ENCODE measurements at places on chromosomes 2 and 18. TPM values are rescaled to one million over a fixed set of nuclear protein-coding genes. Genes with fewer than 3 reads are reported as not detected.

- DNase-seq = peak; percentile 11
These were observed 42.3 kb upstream of the SH3RF3 start for GRCh38 chr2:109086743-109087020.

- peak; percentile 57 for DNase-seq
These were observed 104.2 kb downstream of the SH3BP4 start for GRCh38 chr2:235055891-235056516.

DNA sequence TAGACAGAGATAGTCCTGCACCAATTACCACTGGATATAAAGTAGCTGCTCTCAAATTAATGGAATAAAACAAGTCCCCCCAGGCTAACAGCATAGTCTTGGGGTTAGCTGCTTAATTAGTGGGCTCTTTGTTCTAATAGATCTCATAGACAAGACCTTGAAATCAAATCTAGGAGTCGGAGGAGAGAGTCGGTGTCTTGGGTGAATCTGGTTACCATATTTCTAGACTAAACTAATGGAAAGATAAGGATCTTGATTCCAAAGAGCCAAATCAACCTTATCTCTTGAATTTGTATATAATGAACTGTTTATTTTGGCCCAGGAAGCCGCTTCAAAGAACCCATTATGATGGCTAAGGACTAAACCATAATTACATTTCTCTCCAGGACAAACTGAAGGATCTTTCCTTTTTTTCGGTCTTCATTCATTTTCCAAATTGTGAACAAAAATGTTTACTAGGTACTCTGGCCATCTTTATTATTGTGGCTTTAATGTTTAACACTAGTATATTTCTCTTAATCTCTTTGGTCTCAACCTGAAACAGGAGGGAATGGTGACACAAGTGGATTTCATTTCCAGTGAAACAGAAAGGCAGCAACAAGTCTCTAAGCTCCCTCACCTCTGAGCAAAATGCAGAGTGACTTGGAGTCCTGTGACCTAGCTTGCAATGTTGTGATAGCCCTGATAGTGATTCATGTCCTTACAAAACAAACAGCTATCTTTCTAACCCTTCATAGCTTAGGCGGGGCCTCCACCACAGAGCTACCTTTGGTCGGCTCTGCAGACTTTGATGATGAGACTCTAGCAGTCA, 137.9 kb upstream of the PARD3B start:
- DNase-seq = no peak

DNA sequence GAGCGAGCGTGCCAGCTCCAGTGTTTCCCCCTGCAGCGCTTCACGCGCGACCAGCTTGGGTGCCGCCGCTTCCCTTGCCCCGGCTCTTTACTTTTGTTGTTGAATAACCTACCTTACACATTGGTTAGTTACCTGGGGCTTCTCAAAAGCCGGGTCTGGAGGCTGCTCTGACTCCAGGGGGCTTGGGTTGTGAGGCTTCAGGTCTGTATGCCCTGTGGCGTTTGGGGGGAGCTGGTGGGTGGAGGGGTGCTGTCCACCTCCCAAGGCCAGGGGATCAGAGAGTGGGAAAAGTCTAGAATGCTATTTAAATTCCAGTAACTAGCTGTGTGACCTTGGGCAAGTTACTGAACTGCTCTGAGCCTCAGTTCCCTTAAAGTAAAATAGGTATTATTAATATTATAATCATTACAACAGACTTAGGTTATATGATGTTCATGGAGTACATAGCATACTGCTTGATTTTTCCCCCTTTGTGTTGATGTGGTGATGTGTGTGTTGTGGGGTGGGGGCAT, 770 bp downstream of the LYPD6B start:
- DNase-seq = no peak

DNA sequence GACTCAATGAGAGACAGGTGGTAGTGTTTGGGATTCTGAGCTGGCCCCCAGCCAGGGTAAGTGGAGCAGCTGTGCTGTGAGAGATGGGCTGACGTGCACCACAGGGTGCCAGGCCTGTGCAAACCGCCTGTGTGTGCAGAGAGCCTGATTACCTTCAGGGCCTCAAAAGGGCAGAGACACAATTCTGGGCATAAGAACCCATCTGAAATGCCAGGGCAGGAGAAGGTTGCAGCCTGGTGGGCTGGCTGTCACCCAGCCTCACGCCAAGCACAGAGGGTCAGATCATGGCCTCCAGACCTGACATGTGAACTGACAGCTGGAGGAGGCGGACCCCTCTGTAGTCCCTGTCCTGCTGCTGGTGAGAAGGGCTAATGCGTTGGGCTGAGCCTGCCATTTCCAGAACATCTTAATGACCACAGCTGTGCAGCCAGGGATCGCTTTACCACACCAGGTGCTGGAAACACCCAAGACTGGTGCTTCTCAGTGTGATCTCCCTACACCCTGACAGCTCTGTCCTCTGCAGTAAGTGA, 100.9 kb downstream of the ARL4C start:
- no peak for DNase-seq

DNA sequence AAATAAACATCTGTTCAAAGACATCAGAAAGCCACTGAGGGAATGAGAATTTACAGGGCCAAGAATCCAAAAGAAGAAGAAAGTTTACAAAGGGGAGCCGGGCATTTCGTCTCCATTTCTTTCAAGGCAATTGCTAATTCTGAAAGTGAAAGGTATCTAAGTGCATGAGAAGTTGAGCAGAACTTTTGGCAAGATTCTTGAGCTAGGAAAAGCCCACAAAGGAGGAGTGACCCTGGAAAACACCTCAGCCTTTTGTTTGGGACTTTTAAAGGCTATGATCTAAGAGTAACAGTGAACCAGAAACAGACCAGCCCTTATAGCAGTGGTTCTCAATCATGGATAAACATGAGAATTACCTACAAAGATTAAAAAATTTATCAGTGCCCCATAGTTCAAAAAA, 87.4 kb downstream of the MDH1 start:
- DNase-seq = no peak

DNA sequence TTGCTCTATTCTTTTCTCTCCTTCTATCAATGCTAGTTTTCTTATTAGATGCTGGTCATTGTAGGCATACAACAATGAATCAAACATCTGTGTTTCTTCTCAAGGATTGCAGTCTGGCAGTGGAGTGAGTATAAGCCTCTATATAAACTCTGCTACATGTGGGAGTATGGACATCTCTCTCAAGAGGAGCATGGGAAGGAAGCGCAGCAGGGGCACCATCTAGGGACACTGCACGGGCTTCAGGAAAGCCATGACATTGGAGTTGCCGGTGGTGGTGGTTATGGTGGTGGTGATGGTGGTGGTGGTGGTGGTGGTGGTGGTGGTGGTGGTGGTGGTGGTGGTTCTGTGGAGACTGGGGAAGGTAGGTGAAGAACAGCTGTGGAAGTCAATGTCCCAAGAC, 462.6 kb downstream of the RNF144A start:
- no peak for DNase-seq

DNA sequence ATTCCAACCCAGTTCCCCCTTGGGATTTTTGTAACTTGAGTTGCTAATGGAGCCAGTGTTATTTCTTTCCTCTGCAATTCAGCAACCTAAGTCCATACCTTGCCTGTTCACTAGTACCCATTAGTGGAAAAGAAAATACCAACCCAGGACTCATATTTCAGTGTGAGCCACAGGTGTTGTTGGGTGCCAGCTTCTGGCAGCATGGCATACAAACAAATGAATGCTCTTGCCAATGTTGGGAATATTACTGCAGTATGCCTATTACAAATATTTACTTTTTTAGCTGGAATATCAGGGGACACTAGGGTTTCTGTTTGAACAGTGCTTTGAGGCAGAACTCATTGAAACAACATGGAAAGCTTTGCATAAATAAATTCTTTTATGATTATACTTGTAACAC, 130.2 kb downstream of the NCKAP5 start:
- DNase-seq = no peak

DNA sequence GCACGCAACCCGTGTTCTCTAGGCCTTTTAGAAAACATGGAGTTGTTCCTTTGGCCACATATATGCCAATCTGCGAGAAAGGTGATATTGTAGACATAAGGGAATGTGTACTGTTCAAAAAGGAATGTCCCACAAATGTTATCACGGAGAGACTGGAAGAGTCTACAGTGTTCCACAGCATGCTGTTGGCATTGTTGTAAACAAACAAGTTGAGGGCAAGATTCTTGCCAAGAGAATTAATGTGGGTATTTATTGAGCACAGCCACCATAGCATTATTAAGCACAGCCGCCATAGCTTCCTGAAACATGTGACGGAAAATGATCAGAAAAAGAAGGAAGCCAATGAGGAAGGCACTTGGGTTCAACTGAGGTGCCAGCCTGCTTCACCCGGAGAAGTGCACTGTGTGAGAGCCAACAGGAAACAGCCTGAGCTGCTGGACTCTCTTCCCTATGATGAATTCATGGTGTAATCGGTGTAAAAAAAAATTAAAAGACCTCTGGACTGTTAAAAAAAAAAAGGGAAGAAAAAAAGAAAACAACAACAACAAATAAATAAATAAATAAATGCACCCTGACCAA, 29.0 kb upstream of the REL start:
- DNase-seq = no peak

DNA sequence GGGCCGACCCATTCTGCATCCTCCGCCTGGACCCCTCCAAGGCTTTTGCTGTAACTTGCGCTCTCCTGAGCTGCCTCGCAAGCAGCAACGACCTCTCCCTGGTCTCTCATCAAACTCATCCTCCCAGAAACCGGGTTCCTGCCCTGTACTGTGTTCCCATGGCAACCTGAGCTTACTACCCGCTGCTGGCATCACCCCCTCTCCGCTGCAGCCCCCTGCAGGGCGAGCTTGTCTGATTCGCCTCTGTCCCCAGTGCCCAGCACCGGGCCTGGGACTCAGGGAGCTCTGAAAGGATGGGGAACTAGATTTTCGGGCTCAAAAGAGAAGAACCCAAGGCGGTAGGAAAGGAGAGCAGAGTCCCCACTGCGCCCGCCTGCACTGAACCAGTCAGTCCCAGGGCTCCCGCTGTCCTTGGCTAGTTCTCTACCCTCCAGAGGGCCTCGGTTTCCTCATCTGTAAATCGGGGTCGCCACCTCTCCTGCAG, 463 bp downstream of the HS1BP3 start:
- peak; percentile 53 for DNase-seq

DNA sequence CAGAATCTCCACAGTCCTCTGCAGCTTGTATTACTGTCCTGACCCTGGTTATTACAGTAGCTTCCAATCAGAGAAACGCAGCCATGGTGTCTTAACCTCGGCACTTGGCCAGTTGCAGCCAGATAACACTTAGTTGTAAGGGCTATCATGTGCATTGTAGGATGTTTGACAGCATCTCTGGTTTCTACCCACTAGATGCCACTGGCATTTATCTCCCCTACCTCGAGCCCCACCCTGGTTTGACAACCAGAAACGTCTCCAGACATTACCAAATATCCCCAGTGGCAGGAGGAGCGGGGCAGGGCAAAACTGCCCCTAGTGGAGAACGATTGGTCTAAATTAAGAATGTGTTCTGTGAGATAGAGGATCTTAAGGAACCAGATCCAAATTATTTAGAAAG, 13.1 kb downstream of the DSG2 start:
- no peak for DNase-seq

DNA sequence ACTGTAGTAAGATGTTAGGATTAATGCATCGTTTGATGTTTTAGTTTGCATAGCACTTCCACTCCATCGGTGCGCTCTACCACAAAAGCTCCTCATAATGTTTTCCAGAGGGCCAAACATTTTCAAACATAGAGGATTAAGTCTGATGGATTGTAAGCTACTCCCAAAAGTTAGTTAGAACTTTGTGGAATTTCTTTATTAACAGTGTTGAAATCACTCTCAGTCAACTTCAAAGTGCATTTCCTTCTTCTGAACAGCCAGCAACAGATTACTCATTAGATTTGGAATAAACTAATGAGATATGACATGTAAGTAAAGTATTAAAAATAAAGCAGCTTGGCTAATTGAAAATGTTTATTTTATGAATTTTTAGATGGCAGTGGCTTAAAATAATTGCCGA, 30.1 kb upstream of the CTAGE1 start:
- no peak for DNase-seq

DNA sequence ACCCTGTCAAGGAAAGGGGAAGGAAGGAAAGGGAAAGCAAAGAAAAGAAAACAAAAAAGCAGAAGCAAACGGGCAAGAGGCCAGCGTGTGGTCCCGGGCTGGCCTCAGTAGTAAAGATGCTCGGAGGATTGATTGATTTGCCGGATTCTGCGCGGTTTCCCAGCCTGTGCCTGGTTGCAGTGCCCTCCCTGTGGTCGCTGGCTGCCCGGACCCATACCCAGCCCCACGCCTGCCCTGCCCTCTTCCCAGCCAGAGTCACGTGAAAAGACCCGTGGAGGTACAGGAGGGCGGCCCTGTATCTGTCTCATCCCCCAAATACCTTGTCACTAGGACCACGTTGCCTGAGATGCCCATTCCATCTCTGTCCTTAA, 55.1 kb upstream of the IMP4 start:
- no peak for DNase-seq

DNA sequence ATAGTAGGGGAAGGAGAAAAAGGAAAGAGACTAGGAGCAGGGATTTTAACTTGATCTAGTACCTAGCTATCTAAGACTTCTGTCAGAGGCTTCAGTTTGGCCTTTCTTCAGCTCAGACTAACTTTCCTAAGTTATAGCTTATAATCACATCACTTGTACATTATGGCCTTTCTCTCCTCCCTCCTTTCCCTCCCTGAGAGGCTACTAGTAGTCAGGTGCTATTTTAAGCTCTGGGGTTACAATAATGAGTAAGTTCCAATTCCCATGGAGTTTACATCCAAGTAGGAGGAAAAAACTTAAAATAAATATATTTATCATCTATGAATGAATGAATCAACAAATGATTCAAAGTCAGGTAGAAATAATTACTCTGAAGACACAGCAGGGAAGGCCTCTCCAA, 90.8 kb upstream of the CDKL4 start:
- DNase-seq = no peak

GRCh38 chr2:176356251-176356650, 87.0 kb downstream of the MTX2 start:
- no peak for DNase-seq

GRCh38 chr2:226282151-226282550, 517.5 kb downstream of the IRS1 start:
- DNase-seq = no peak

GRCh38 chr2:71736091-71736861, 282.9 kb downstream of the DYSF start:
- no peak for DNase-seq

SGPP2 gene
- total RNA-seq = 0.23 TPM

RBM44 gene
- total RNA-seq = 0.13 TPM

CNDP2 gene
- total RNA-seq = 243 TPM

FANCL gene
- 8.8 TPM for total RNA-seq

SERPINB4 gene
- not detected for total RNA-seq

MBP gene
- total RNA-seq = 24.1 TPM

GKN1 gene
- not detected for total RNA-seq

GPR35 gene
- total RNA-seq = 0.53 TPM

DNAJC5G gene
- total RNA-seq = not detected

XDH gene
- 63.7 TPM for total RNA-seq

CD28 gene
- total RNA-seq = 1.5 TPM
